ENCODE measurements at places on chromosomes 16 and 17.

DNA sequence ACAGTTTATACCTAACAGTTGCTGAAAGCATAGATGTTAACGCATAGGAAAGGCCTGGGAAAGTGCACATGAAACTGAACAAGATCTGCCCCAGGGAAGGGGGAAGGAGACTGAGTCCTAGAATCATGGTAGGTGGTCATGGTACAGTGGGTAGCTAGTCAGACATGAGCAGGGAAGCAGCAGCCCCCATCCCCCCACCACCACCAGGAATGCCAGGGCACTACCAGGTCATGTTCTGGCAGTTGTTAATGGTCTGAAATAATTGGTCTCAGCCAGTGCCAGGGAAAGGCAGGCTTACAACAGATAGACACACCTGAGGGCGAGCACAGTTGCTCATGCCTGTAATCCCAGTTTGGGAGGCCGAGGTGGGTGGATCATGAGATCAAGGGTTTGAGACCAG lies 185.2 kb downstream of the CPPED1 start:
- peak; percentile 76 for DNase-seq

- DNase-seq: no peak
Measured at GRCh38 chr17:73549841-73550430, 94.3 kb downstream of the SDK2 start.

- DNase-seq: no peak
Measured at GRCh38 chr16:87234601-87235000, 82.6 kb downstream of the C16orf95 start.

GRCh38 chr17:30379903-30380381 lies 1.2 kb downstream of the CPD start:
- DNase-seq: no peak

DNA sequence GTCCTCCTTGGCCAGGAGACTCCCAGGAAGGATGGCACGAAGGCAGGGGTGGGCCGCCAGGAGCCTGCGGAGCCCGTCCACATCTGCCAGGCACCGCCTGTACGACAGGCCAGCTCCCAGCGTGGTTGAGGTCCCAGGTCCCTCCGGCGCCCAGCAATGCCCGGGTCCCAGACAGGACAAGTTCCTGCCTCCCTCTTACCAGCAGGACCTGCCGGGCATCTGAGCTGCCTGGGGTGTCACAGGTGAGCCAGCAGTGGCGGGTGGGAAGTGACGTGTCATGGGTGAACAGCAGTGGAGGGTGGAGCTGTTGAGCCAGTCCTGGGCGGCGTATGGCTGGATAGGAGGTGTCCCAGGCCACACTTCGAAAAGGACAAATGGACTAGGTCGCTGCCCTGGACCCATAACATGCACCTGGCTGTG lies 15.7 kb upstream of the BAHCC1 start:
- no peak for DNase-seq

DNA sequence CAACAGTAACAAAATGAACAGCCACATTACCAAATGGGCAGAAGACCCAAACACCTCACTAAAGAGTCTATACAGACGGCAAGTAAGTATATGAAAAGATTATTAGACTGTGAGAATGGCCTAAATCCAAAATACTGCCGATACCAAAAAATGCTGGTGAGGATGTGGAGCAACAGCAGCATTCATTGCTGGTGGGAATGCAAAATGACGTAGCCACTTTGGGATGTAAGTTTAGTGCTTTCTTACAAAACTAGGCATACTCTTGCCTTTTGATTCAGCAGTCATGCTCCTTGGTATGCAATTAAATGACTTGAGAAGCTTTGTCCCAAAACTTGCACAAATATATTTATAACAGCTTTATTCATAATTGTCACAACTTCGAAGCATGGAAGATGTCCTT lies 43.8 kb downstream of the RABEP1 start:
- no peak for DNase-seq

DNA sequence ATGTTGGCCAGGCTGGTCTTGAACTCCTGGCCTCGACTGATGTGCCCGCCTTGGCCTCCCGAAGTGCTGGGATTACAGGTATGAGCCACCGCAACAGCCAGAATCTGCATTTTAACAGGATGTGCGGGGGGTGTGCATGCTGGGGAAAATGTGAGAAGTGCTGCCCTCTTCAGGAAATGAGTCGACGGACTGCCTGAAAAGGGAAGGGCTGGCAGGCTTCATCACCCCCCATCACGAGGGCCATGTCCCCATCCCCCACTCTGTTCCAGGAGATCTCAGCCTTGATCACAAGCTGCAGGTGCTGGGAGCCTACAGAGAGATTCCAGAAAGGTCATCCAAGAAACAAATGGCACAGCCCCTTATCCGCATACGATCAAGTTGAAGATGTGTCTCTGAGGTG lies 195.3 kb upstream of the RPL38 start:
- DNase-seq: peak; percentile 3
